Activated CD4-positive, alpha-beta T cell treated with anti-CD3 and anti-CD28 coated beads, Interleukin-2, amount 50 U/mL, for 24 hours (primary cell): ENCODE measurements at places on chromosomes 1 and 21.

DNA sequence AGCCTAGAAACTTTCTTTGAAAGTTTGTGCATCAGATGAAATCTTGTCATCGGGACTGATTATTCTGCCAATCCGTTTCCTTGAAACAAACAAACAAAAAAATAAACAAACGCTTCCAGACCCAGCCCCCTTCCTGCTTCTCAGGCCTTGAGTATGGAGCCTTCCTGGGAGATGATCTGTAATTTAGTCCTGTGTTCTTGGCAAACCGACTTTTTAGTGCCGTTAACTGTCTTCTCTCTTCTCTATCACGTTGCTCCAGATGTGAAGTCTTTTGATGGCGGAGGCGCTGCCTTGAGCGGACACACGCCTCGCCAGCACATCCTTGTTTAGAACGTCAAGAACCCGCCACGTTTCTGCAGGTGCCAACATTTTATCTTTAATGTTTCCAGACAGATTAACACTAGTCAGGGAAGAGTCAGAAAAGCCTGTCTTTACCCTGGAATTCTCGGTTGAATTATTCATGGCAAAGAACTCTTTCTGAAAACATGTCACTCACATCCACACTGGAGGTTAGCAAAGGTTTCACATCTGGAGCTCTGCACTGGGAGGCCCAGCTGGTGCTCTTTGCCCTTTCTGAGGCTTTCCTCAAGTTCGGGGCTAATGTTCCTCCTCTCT lies 265.7 kb upstream of the C1orf174 start:
- DNase-seq, result no peak

DNA sequence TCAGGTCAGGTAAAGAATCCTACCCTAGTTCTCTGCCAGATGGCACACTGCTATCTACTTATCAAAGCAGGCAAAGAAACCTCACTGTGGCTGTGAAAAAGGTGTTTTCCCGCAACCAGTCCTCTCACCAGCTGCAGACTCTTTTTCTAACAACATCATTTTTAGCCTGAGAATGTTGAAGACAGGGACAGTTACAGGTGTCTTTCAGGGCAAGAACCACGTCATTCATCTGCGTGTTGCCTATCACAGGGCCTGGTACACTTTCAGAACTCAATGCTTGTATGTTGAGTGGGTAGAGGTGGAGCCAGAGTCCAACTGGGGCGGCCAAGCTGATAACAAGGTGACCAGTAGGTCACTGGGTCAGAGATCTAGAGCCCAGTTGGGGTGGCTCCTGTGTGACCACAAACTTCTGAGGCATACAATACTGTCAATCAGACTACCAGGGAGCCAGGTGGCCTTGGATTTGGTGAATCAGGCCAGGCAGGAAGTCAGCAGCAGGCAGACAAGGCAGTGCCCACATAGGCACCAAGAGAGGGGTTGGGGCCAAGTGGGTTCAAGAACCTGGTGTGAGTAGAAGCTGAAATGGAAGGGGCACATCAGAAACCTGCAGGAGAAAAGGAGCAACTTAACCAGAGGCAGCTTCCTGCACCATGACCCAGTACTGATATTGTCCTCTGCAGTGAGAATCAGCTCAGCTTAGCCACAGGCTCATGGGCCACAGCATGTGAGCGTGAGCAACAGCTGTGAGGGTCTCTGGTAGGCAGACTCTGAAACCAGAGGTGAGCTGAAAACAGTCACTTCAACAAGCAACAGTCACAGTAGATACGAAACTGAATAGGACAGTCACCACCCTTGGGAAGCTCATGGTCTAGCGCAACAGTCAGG lies 123.6 kb downstream of the DTL start:
- no peak for DNase-seq

GRCh38 chr1:6110326-6110725 lies 64.6 kb downstream of the KCNAB2 start:
- no peak for DNase-seq

- DNase-seq, result no peak
These were observed 3.8 kb upstream of the INKA2 start for GRCh38 chr1:111742938-111743549.

DNA sequence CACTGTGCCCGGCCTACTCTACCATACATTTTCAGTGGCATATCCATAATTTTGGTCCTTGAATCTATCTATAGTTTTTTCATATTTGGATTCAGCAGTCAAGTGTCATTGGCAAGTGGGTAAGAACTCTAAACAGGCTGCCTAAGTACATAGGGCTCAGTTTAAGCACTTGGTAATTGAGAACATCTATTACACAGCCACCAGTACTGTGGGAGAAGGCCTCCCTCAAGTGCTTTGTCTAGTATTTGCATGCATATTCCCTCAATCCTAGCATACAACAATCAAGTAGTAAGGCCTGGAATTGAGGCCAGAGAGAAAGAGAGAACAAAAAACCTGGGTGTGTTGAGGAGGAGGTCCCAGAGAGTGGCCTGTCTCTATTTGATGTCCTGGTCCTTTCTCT lies 325.2 kb downstream of the USP25 start:
- no peak for DNase-seq

DNA sequence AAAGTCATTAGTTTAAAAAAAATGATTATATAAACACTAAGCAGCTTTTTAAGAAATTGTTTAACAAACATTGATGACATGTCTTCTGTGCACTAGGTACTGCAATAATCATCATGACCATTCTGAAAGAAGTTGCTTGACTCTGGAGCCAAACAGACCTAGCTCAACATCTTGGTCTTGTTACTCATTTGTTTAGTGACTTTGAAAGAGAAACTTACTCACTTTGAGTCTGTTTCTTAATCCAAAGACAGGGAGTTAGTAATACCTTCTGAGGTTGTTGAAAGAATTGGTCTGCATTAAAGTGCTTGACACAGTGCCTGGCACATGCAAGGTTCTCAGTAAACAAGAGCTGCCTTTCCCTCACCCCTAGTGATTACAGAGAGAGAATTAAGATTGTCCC lies 84.4 kb downstream of the SGIP1 start:
- no peak for DNase-seq

DNA sequence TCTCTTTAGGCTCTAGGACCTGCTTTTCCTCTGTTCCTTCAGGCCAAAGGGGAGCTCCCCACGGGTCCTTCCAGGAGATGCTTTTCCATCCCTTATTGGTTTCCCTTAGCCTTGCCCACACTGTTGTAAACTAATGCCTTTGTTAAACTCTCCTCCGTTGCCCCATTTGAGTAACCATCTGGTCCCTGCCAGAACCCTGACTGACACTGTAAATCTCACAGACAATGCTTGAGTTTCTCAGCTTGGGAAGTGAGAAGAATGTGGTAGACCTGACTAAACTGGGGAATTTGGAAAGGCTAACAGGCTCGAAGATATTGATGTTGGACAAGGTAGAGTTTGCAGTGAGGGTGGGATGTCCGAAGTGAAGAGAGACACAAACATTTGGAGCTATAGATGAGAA lies 11.4 kb downstream of the AKNAD1 start:
- no peak for DNase-seq

DNA sequence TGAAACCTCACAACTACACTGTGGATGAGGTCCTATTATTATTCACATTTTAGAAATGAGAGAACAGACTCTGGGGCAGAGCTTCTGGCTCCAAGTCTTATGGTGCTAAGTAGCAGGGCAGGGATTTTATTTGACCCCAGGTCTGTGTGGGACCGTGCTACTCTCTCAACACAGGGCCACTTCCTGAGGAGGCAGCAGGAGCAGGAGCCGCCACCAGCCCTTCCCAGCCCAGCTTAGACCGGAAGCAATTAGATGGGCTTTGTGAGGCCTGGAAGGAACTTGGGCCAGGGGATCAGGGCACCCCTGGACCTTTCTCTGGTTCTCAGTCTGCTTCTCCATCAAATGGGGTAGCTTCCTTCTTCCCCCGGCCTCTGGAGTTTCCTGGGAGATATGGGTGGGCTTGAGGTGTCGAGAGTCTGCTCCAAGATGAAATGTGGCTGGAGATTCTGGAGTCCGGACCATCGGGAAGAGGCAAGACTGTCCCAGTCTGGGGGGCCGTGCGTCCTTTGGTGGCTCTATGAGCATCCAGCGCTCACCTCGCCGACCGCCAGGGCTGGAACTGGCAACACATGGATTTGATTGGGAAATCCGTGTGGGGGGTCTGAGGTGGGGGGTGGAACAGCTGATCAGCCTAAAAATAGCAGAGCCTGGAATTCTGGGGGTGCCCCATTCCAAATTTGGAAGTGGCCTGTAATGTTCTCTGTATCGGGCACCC lies 136.8 kb downstream of the FOXD2 start:
- DNase-seq, result no peak

DNA sequence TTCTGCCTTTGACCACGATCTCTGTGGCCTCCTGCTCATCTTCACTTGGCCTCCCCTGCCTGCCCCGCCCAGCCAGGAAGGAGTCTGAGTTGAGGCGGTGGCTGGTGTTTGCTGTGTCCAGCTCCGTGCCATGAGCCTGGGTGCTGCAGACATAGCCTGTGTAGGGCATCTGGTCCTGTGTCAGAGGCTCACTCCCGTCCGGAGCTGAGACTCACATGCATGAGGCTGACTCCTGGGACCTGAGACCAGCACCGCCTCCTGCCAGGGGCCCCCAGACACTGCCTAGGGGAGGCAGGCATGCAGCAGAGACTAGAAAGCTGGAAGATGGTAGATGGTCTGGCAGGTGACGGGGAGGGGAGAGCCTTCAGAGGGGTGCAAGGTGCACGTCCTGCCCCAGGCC lies 52.2 kb upstream of the TTC34 start:
- no peak for DNase-seq

- DNase-seq, result no peak
These were observed 174.3 kb downstream of the SETD4 start for GRCh38 chr21:35885942-35886541.

DNA sequence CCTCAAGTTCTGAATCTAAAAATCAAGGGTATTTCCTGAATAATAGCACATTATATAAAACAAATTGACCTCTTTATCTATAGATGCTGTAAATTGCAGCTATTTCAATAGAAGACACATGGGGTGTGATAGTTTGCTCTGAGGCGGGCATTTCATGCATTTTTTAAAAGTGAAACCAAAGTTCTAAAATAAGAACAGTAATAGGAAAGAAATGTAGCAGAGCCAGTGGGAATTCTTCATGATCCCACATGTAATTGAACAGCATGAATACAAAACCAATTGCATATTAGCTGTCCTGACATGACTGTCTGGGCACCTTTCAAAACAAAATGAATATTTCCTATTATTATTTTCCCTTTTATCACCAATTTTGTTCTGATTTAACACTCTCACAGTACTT lies 85.0 kb downstream of the RGS21 start:
- no peak for DNase-seq

- no peak for DNase-seq
These were observed 93.9 kb upstream of the TARDBP start for GRCh38 chr1:10918531-10918930.
